ENCODE measurements at places on chromosomes 4 and X.

GRCh38 chrX:12820737-12821136 is 29.5 kb downstream of the PRPS2 start:
- DNase-seq, result no peak

GRCh38 chr4:138639018-138639741 is 376.4 kb upstream of the NOCT start:
- DNase-seq, result peak; percentile 52

DNA sequence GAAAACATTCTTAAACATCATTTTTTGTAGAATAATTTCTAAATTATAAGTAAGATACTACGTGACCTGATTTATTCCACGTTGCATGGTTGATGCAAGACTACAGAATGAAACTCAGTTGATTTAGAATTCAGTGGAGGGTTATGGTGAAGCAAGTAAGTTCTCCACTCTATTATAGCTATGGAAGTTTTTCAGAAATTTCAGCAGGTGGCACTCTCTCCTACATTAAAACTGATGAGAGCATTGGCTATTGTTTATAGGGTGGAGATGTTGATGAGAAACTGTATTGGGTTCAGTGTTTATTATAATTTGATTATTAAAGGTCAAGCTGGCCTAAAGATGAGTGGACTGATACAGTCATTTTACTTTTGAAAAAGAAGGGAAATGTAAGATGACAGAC is 88.0 kb downstream of the FNIP2 start:
- peak; percentile 60 for DNase-seq

- peak; percentile 34 for DNase-seq
These were observed 7.2 kb downstream of the TBC1D14 start for GRCh38 chr4:6916587-6917460.

DNA sequence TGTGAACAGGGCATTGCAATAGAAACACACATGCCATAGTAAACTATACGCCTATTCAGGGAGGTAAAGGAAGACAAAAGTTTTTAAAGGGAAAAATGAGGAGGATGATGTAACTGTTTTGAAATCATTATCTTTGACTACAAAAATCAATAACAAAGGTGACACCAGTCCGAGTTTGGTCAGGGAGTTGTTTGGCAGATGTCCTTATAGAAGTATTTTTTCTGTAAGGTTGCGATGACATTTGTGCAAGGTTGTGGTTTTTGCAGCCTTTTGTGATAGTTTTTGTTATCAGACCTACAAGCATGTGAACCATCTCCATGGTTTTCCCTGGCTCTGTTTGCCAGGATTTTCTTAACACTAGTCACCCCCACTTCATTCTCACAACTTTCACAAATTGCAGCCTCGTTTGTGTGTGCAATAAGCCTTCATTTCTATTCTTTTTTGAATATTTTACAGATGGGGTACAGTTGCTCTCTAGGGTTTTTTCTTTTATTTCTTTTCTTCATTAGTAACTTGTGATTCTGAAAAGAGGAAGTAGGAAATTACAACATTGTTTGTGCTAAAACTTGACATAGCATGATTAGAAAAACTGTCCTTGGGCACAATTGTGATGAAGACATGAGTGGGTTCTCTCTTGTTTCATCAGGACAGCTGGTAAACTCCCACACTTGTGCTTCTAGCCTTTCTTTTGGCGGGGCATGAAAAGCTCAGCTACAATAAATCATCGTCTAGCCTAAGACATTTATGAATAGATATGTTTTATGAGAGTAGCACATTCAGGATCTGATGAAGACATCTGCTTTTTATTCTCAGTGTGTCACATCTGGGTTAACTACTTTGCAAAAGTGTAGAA is 60.2 kb upstream of the PNPLA4 start:
- DNase-seq, result peak; percentile 42

DNA sequence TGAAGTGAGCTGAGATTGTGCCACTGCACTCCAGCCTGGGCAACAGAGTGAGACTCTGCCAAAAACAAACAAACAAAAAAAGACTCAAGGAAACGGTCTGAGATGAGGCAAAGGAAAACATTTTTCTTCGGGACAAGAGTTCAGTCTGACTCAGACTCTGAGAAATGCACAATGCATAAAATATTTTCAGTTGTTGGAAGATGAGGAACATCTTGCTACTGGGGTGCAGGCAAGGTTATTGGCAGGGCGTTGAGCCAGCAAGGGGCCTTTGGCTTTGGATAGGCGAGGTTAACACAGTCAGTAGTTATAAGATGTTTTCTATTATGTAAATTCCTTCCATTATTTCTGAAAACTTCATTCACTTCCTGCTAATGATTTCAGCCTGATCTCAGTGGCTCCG is 96.1 kb upstream of the VCX start:
- no peak for DNase-seq

DNA sequence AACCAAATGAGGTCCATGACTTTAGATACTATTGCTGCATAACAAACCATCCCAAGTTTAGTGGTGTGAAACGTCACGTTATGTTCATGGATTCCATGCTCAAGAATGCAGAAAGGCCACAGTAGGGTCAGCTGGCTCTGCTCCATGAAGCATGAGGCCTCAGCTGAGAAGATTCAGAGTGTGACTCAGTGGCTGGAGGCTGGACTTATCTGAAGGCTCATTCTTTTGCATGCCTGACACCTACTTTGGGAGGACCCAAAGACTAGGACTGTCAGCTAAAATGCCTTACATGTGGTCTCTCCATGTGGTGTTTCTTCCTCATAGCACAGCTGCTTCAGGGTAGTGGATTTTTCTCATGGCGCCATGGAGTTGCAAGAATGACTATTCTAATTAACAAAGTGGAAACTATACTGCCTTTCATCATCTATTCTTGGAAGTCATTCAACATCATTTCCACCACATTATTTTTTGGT is 11.5 kb upstream of the CCDC149 start:
- peak; percentile 90 for DNase-seq

DNA sequence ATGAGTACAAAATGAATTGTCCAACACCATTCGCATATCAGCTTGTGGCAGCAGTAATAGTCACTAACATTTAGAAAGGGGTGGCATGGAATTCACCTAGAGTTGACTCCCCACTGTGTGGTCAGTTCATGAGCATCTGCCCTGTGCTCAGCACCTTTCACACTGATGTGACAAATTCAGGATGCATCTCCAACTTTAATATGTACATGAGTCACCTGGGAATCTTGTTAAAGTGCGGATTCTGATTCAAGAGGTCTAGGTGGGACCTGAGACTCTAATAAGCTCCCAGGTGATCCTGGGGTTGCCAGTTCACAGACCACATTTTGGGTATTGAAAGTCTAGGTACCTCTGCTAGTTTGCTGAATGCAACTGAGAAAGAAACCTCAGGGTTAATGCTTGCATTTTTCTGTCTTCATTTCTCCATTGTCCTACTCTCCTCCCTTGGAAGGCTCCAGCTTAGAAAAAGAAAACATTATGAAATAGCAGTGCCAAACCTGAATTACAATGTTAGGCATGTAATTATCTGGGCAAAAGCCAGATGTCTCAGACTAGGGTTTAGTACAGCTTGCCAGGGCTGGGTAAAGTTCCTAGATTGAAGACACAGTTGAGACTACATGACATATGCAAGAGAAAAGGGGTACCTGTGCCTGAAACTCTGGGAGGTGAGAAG is 32.7 kb downstream of the TMSB4X start:
- peak; percentile 9 for DNase-seq

DNA sequence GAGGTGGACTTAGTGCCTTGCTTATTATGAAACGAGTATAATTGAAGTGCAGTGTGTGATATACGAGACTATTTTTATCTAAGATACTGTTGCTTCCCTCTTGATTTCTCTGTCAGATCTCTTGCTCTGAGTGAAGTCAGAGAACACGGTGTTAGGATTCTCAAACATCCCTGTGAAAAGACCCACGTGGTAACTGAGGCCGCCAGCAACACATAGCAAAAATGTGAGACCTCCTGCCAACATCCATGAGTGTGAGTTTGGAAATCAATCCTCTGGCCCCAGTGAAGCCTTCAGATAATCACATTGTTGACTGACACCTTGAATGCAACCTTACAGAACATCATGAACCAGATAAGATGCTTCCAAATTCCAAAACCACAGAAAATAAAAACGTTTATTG is 954.4 kb downstream of the FAT4 start:
- DNase-seq, result no peak

GRCh38 chrX:154739952-154740465 is 10.9 kb downstream of the GAB3 start:
- DNase-seq, result no peak

- no peak for DNase-seq
These were observed 428.4 kb upstream of the INTU start for GRCh38 chr4:127204322-127204721.

GRCh38 chr4:10688022-10688421 is 3.5 kb upstream of the CLNK start:
- DNase-seq, result no peak

DNA sequence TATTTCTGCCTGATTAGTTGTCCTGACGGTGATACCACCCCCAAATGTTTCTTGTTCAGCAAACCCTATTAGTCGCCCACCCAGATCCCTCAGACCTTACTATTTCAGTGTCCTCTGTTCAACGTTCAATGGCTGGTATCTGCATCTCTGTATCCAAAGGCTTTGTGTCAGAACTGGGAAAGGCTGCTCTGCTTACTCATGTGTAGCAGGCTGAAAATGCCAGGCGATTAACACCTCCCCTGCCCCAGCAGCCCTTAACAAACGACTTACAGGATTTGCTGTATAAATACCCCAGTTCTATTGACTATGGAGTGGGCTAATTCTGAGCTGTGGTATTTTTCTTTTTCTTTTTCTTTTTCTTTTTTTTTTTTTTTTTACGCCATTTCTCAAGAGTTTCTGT is 415.0 kb downstream of the ZNF674 start:
- no peak for DNase-seq
